Peyer's patch (tissue), 4 donors: ENCODE measurements at places on chromosomes 4 and X. TPM values are rescaled to one million over a fixed set of nuclear protein-coding genes. Genes with fewer than 3 reads are reported as not detected.

DNA sequence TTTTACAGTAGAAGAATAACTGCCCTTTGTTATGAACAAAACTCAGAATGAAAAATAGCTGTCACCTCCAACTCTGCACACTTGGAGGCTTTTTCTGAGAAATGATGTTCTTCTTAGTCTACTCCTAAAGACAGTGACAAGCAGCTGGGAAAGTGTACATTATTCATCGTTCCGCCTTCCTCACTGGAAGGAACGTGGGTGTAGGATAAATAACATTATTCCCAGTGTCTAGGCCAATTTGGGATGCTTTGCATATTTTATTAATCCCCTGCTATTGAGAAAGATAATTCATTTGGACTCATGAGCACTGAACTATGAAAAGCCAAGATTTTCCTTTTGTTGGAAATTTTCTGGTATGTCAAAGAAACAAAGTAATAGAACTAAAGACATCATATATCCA lies 87.8 kb downstream of the VCX2 start:
- no peak overlapping the region for H3K4me3 ChIP-seq
- H3K4me1 ChIP-seq = no peaks in the 10 kb centered on the region
- no peaks in the 10 kb centered on the region for H3K36me3 ChIP-seq

DNA sequence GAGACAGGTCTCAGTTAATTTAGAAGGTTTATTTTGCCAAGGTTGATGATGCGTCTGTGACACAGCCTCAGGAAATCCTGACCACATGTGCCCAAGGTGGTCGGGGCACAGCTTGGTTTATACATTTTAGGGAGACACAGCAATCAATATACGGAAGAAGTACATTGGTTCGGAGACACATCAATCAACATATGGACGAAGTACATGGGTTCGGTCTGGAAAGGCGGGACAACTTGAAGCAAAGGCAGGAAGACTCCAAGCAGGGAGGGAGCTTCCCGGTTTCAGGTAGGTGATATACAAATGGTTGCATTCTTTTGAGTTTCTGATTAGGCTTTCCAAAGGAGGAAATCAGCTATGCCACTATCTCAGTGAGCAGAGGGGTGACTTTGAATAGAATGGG lies 225.2 kb upstream of the ZFP42 start:
- no peaks in the 10 kb centered on the region for H3K4me1 ChIP-seq
- no peaks in the 10 kb centered on the region for H3K36me3 ChIP-seq
- H3K27me3 ChIP-seq = no peaks in the 10 kb centered on the region
- H3K27ac ChIP-seq = no peak overlapping the region
- no peak overlapping the region for H3K4me3 ChIP-seq
- no peak for DNase-seq

GRCh38 chrX:139798701-139799100 lies 90.7 kb upstream of the MCF2 start:
- no peaks in the 10 kb centered on the region for H3K36me3 ChIP-seq
- no peak for DNase-seq
- H3K4me3 ChIP-seq = no peak overlapping the region
- H3K27me3 ChIP-seq = no peaks in the 10 kb centered on the region

GRCh38 chrX:102517326-102517725 lies 787 bp upstream of the TMSB15A start:
- no peaks in the 10 kb centered on the region for H3K36me3 ChIP-seq
- H3K4me1 ChIP-seq = no peaks in the 10 kb centered on the region
- H3K27me3 ChIP-seq = no peaks in the 10 kb centered on the region
- H3K4me3 ChIP-seq = no peak overlapping the region
- H3K27ac ChIP-seq = no peak overlapping the region

DNA sequence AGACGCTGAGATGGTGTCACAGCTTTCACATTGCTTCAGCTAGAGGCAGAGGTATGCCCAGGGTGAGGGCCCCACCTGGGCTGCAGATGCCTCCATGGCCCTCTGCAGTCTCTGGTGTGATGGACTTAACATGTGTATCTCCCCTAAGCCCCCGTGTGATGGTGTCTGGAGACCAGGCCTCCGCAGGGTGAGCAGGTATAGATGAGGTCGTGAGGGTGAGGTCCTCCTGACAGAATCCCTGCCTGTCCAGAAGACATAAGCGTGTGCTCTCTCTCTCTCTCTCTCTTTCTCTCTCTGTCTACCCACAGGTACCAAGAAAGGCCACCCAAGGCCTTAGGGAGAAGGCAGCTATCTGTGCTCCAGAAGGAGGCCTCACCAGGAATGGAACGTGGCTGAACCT lies 50.9 kb downstream of the CPZ start:
- no peaks in the 10 kb centered on the region for H3K4me1 ChIP-seq
- no peaks in the 10 kb centered on the region for H3K27me3 ChIP-seq
- peak; percentile 18 for DNase-seq
- no peaks in the 10 kb centered on the region for H3K36me3 ChIP-seq

GRCh38 chrX:73868916-73869315 lies 305.9 kb downstream of the CHIC1 start:
- no peak overlapping the region for H3K27ac ChIP-seq
- H3K4me1 ChIP-seq = no peaks in the 10 kb centered on the region
- no peaks in the 10 kb centered on the region for H3K36me3 ChIP-seq
- no peak for DNase-seq

DNA sequence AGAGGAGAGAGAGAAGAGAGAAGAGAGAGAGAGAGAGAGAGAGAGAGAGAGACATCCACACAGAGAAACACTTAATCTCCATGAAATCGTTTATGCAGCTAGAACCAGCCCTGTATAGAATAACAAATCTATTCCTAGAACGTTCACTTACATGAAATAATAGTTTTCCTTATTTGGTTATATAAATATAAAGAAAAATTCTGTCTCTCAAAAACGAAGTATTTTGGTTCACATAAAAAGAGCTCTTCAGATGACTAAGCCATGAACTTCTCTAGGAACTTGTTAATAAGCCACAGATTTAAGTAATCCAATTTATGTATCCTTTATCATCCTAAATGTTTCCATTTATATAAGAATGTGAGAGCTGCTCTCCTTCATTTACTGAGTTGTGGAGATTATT lies 1315.1 kb upstream of the PCDH7 start:
- H3K4me3 ChIP-seq = no peak overlapping the region
- no peak for DNase-seq
- no peak overlapping the region for H3K27ac ChIP-seq

DNA sequence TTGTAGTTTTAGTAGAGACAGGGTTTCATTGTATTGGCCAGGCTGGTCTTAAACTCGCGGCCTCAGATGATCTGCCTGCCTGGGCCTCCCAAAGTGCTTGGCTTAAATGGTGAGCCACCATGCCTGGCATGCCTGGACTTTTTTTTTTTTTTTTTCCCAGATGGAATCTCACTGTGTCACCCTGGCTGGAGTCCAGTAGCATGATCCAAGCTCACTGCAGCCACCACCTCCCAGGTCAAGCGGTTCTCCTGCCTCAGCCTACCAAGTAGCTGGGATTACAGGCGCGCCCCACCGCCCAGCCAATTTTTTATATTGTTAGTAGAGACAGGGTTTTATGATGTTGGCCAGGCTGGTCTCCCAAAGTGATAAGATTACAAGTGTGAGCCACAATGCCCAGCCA lies 8.4 kb downstream of the UBE2K start:
- H3K36me3 ChIP-seq = no peaks in the 10 kb centered on the region
- H3K27me3 ChIP-seq = no peaks in the 10 kb centered on the region
- no peak for DNase-seq
- no peaks in the 10 kb centered on the region for H3K4me1 ChIP-seq
- no peak overlapping the region for H3K4me3 ChIP-seq

- no peak for DNase-seq
- H3K36me3 ChIP-seq = no peaks in the 10 kb centered on the region
- H3K27ac ChIP-seq = no peak overlapping the region
- H3K27me3 ChIP-seq = no peaks in the 10 kb centered on the region
- H3K4me1 ChIP-seq = no peaks in the 10 kb centered on the region
Measured at GRCh38 chrX:35406386-35406785, 391.8 kb upstream of the MAGEB16 start.

GRCh38 chrX:19595043-19595677 lies 79.9 kb upstream of the MAP3K15 start:
- H3K36me3 ChIP-seq = no peaks in the 10 kb centered on the region
- H3K27ac ChIP-seq = no peak overlapping the region
- no peaks in the 10 kb centered on the region for H3K4me1 ChIP-seq
- DNase-seq = no peak
- H3K27me3 ChIP-seq = no peaks in the 10 kb centered on the region

DNA sequence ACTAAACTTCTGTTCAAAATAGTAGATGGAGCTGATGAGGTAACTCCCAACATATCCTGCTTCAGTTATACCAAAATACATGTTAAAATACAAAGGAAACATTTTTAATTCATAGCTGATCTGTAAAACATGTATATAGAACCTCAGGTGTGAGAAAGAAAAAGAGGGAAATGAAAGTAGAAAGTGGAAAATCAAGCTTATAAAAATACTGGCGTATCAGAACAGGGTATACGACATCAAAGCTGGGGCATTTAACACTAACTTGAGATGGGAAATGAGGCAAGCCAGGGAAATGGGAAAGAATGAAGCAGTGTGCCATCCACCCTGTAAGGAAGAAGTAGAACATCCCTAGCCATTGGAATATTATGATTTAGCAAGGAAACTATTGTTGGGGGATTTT lies 767.5 kb downstream of the DMD start:
- H3K4me3 ChIP-seq = no peak overlapping the region
- no peak for DNase-seq
- H3K27me3 ChIP-seq = no peaks in the 10 kb centered on the region
- H3K4me1 ChIP-seq = no peaks in the 10 kb centered on the region

DNA sequence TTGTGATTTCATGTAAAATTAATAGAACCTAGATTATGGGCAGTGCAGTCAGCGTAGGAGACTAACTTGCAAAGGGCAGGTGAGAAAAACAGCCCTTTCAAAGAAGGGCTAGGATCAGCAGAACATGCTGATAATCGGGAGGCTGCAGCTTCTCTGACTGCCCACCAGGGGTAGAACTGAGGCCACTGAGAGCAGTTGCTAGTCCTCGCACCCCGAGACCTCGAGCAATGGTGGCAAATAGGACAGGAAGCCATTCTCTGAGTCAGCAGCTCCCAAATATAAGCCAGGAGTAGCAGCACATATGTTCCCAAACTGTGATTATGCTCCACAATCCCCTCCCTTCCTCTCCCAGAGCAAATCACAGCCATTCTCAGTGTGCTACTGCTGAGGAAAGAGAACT lies 186.5 kb downstream of the MSL3 start:
- no peaks in the 10 kb centered on the region for H3K36me3 ChIP-seq
- H3K4me3 ChIP-seq = no peak overlapping the region
- H3K27me3 ChIP-seq = no peaks in the 10 kb centered on the region
- H3K4me1 ChIP-seq = no peaks in the 10 kb centered on the region
- no peak overlapping the region for H3K27ac ChIP-seq

- H3K36me3 ChIP-seq = no peaks in the 10 kb centered on the region
- H3K4me1 ChIP-seq = no peaks in the 10 kb centered on the region
- no peak for DNase-seq
- no peaks in the 10 kb centered on the region for H3K27me3 ChIP-seq
- H3K4me3 ChIP-seq = no peak overlapping the region
Measured at GRCh38 chrX:66001596-66001995, 38.3 kb downstream of the VSIG4 start.

DNA sequence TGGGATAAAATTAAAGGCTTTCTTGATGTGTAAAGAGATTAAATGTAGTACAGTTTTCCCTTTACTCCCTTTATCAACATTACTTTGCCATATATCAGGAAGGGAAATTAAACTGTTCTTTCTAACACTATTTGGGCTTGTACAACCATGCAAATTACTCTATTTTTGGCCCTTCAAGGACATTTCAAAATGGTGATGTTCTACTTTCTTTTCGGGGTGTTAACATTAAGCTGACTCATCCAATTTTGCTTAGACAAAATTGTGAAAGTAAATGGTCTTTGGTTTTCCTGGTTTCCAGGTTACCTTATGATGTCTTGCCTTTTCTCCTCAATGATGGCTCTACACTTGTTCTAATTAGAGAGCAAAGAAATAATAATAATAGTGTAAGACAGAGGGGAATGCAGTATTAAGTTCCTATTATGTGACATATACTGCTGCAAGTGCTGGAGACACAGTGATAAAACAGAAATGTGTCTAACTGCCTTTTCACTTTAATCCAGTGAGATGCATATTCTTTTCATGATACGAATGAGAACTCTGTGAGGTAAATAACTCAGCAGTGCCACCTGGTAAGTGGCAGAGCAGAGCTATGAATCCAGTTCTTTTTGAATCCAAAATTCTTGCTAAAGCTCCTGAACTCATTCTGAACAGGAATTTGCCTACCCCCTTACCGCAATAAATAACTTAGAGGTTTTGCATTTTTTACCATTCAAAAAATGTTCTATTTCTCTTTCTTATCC lies 35.7 kb upstream of the PDE5A start:
- no peaks in the 10 kb centered on the region for H3K36me3 ChIP-seq
- H3K27me3 ChIP-seq = no peaks in the 10 kb centered on the region
- H3K4me3 ChIP-seq = no peak overlapping the region
- no peak for DNase-seq

DNA sequence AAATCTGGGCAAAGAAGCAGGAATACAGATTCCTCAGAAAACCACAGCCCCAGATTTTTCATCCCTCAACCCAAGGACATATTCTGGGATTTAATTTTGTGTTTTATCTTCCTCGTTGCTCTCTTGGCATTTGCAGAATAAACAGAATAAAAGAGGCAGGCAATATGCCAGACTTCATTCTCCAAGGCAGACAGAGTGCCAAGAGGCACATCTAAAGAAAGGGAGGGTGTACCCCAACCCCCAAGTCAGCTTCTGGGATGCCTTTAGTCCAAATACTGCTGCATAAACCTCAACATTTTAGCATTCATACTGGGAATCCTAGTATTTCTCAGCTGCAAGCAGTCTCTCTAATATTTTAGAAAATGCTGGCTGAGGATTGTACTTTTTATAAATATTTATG lies 629.2 kb downstream of the KLHL13 start:
- H3K36me3 ChIP-seq = no peaks in the 10 kb centered on the region
- DNase-seq = no peak
- H3K27me3 ChIP-seq = no peaks in the 10 kb centered on the region

- H3K4me1 ChIP-seq = no peaks in the 10 kb centered on the region
- no peaks in the 10 kb centered on the region for H3K36me3 ChIP-seq
- H3K4me3 ChIP-seq = no peak overlapping the region
- DNase-seq = no peak
- no peak overlapping the region for H3K27ac ChIP-seq
Measured at GRCh38 chr4:23023121-23023520, 330.4 kb downstream of the GBA3 start.

DNA sequence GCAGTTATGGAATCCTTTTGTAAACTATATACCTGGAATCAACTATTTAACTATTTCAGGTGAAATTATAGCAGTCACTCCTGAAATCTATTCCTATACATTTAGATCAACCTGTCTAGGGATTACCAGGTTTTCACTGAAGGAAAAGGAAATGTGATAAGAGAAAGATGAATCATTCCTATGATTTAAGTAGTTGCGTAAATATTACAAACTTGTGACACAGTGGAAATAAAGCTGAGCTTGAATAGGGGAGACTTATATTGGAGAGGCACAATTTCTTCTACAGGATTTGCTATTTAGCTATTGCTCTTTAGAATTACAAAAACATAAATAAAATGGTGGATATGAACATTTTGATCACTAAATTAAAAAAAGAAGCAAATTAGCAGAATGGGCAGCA lies 284.1 kb upstream of the EPHA5 start:
- H3K36me3 ChIP-seq = no peaks in the 10 kb centered on the region
- no peak for DNase-seq
- no peak overlapping the region for H3K27ac ChIP-seq
- H3K4me3 ChIP-seq = no peak overlapping the region

GYPB gene
- not detected for total RNA-seq

PLP1 gene
- 2.6 TPM for total RNA-seq

F8A3 gene
- total RNA-seq = 26.5 TPM

P2RY8 gene
- total RNA-seq = 1.7 TPM

IQCM gene
- total RNA-seq = not detected

PLAC1 gene
- total RNA-seq = not detected

TMSB15C gene
- total RNA-seq = 1.7 TPM

HERC6 gene
- 5.8 TPM for total RNA-seq

ETDA gene
- not detected for total RNA-seq

GPRASP1 gene
- 3.5 TPM for total RNA-seq

CCDC158 gene
- not detected for total RNA-seq

SRPX gene
- total RNA-seq = 24.4 TPM
